ENCODE measurements at places on chromosomes 12 and 14.

GRCh38 chr12:5328669-5329517 lies 103.0 kb upstream of the NTF3 start:
- no peak for DNase-seq

DNA sequence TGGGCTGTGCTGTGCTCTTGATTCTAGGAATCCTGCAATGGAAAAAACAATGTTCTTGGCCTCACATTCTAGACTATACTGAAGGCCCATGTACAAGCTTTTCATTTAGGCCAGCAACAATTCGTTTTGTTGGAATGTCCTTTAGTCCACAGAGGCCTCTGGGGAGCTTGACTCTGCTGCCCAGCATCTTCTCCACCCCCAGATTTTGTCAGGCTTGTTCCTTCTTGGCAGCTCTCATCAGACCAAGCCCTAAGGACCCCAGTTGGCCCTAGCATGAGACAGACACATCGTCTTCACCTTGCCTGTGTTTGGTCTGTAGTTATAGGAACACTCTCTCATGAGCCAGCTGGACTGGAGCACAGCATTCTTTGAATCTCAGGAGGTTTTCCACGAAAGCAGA lies 300.1 kb downstream of the VRK1 start:
- DNase-seq, result no peak

GRCh38 chr12:113862590-113863454 lies 103.3 kb downstream of the RBM19 start:
- DNase-seq, result no peak

GRCh38 chr12:103494051-103494733 lies 1.6 kb downstream of the C12orf42 start:
- no peak for DNase-seq

DNA sequence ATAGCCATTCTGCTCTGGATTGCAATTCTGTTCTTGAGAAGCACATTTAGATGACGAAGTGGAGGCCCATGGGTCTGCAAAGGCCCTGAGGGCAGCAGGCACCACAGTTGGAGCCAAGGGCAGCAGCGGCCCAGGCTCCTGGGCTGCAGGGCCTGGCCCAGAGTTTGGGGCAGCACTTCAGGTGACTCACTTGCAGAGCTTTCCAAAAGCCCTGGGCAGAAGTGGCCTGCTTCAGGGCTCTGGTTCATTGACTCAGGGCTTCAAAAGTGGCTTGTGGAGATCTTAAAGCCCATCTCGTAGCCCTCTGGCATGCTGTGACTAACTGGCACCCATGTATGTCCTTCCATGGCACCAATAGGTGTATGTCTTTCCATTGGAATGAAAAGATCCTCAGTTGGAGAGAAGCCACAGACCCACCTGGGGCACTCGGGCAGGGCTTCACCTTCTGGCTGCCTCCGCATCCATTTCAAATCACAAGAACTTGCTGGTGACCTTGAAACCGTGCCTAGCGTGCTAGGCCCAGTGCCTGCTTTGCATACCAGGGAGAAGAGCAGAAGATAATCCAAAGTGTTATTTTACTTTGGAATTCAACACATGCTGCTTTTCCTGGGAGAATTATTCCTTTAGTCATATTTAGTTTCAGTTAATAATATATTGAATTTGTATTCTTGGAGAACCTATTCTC lies 106.7 kb downstream of the PRMT8 start:
- DNase-seq, result no peak

DNA sequence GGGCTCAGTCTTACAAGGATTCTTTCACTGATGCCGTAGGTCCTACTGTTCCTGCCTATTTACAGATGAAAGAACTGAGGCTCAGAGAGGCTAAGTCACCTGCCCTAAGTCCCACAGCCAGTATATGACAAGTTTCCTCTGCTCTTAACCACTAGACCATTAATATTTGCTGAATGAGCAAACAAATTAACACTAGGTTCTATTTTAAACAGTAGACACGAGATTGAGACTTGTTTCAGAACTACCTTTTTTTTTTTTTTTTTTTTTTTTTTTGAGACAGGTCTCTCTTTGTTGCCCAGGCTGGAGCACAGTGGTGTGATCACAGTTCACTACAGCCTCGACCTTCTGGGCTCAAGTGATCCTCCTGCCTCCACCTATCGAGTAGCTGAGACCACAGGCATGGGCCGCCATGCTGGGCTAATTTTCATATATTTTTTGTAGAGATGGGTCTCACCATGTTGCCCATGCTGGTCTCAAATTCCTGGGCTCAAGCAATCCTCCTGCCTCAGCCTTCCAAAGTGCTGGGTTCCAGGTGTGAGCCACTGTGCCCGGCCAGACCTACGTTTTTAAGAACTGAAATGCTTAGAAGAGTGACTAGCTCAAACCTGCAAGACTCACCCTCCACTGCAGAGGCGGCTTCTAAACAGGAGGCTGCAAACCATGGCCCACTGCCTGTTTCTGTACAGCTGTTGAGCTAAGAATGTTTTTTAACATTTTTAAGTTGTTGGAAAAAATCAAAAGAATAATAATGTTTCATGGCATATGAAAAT lies 12.9 kb downstream of the SYNE3 start:
- no peak for DNase-seq
